DND-41 (cell line): ENCODE measurements at places on chromosomes 2 and 18.
A peak's percentile ranks its signal among the peaks of the same experiment; 100 is the strongest.

GRCh38 chr18:59917422-59917821, 17.6 kb downstream of the PMAIP1 start:
- no peak overlapping the region for H3K27ac ChIP-seq
- no peak for DNase-seq
- peaks cover 22% of the 10 kb centered on the region for H3K4me1 ChIP-seq
- no peak overlapping the region for H3K4me3 ChIP-seq
- H3K27me3 ChIP-seq, result no peaks in the 10 kb centered on the region

DNA sequence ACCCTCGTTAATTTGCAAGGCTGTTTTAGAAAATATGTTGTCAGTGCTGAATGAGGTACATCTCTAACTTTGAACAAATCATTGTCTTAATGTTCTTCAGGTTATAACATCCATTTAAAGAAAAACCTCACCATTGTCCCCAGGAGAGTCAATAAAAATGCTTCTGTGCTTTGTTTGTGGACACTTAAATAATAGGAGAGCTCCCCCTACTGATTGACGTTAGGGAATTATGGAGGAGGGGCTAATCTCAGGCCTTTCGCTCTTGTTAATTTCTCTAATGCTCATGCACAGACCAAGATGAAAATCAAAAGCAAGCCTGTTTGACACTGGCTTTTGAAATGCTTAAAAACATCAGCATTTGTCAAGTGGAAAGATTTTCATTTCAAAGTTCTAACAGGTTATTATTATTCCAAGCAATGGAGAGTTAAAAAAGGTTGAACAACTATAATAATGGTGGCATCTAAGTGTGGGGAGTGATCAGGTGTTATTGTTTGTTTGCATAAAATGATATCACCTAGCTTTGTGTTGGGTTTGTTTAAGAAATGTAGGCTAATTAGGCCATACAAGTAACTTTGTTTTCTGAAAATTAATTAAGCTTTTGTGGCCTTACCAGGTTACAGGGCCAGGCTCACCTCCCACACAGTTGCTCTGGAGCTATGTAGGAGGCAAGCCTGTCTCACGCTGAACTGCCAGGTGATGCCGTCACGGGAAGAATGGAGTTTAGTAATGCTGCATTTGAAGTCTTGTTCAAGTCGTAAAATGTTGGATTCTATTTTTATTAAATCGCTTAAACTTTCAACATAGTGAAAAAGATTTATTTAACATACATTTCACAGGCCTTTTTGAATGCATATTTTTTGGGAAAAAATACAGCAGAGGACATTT, 51.7 kb upstream of the SMIM21 start:
- no peak overlapping the region for H3K27ac ChIP-seq
- H3K27me3 ChIP-seq, result peaks cover 20% of the 10 kb centered on the region
- no peak overlapping the region for H3K4me3 ChIP-seq

DNA sequence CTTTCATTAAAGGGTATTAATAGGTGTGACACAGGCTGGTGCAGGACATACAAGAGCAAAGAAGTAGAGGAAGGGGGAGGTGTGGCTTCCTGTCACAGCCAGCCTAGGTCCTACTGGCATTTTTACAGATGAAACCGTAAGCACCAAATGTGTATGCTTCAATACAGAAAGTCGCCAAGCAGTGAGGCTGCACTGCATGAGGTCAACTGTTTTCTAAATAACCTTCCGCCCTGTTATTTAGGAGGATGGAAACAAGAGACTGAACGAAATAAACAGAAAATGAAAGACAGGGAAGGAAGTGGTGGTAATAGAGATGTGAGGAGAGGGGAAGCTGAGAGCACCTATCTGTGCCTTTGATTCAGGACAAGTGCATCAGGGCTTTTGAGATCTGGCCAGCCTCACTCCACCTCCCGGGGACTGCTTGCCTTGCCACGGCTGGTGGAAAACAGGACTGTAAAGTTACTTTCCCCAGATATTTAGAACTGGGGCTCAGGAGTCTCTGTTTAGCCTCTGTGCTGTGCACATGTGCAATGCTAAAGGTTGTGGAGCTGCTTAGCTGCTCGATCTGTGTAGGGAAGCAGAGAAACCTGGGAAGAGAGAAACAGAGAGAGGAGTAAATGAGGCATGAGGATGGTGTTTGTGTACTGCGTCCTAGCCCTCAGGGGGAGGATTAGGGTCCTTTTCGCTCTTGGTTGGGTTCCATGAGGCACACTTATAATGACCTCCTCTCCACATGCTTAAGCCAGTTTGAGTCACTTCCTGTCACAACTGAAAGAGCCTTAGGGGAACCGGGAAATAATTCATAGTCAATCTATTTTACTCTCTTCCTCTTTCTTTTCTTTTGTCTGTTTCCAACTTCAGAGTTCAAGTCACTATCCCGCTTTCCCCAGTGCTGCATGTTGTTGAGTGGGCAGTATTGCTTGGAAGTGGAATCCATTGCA, 62.3 kb upstream of the BOD1L2 start:
- no peak overlapping the region for H3K4me3 ChIP-seq
- H3K36me3 ChIP-seq, result no peaks in the 10 kb centered on the region
- H3K27me3 ChIP-seq, result peaks cover 21% of the 10 kb centered on the region
- no peak for DNase-seq
- H3K27ac ChIP-seq, result no peak overlapping the region
- H3K4me1 ChIP-seq, result no peaks in the 10 kb centered on the region

- no peak overlapping the region for H3K4me3 ChIP-seq
- H3K27me3 ChIP-seq, result no peaks in the 10 kb centered on the region
- H3K27ac ChIP-seq, result no peak overlapping the region
- H3K4me1 ChIP-seq, result no peaks in the 10 kb centered on the region
These were observed 1.7 kb downstream of the SCN2A start for GRCh38 chr2:165240916-165241315.

DNA sequence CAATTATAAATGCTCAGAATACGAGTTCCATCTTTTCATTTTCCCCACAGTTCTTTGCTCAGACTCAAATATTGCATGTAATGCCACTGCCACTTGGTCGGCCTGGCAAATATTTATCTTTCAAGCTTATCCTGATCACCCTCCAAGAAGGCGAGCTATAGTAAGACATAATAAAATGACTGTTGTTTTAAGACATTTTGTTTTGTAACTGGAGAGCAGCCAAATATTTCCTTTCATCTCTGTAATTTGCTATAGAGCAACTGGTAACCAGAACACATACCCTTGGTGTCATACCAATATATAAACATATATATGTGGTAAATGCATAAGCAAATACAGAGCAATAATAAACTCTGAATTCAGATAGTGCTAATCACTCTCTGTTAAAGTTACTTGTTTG, 7.3 kb upstream of the ATL2 start:
- H3K4me1 ChIP-seq, result peaks cover 13% of the 10 kb centered on the region
- no peak overlapping the region for H3K4me3 ChIP-seq
- no peaks in the 10 kb centered on the region for H3K36me3 ChIP-seq
- H3K27me3 ChIP-seq, result peaks cover under 1% of the 10 kb centered on the region

GRCh38 chr2:96423828-96424227, 81.3 kb downstream of the NEURL3 start:
- no peaks in the 10 kb centered on the region for H3K4me1 ChIP-seq
- H3K27ac ChIP-seq, result no peak overlapping the region
- peaks cover 13% of the 10 kb centered on the region for H3K27me3 ChIP-seq
- no peaks in the 10 kb centered on the region for H3K36me3 ChIP-seq
- H3K4me3 ChIP-seq, result no peak overlapping the region

DNA sequence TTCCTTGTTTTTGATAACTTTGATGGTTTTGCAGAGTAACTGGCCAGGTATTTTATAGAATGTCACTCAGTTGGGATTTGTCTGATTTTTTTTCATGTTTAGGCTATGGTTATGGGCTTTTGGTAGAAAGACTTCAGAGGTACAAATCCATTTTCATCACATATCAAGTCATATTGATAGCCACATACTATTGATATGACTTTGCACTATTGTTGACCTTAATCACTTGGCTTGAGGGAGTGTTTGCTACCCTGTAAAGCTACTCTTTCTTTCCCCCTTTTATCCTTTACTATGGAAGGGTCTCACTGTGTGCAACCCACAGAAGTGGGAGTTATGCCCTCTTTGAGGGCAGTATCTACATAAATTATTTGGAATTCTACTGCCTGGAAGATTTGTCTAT, 109.8 kb downstream of the BABAM2 start:
- no peaks in the 10 kb centered on the region for H3K27me3 ChIP-seq
- H3K36me3 ChIP-seq, result no peaks in the 10 kb centered on the region
- peaks cover 15% of the 10 kb centered on the region for H3K4me1 ChIP-seq
- no peak overlapping the region for H3K27ac ChIP-seq

GRCh38 chr2:7672027-7672684, 754.9 kb downstream of the RNF144A start:
- H3K27me3 ChIP-seq, result no peaks in the 10 kb centered on the region
- no peaks in the 10 kb centered on the region for H3K36me3 ChIP-seq
- peak; percentile 72 for DNase-seq
- H3K4me1 ChIP-seq, result peaks cover 19% of the 10 kb centered on the region
- H3K4me3 ChIP-seq, result no peak overlapping the region
- H3K27ac ChIP-seq, result peak overlapping the region; percentile 23; the same call in 1 of the 2 replicates

GRCh38 chr18:55076643-55077218, 117.5 kb upstream of the CCDC68 start:
- no peak for DNase-seq
- no peaks in the 10 kb centered on the region for H3K36me3 ChIP-seq
- no peak overlapping the region for H3K27ac ChIP-seq
- H3K4me3 ChIP-seq, result no peak overlapping the region

GRCh38 chr2:65525616-65526231, 93.3 kb upstream of the SPRED2 start:
- no peaks in the 10 kb centered on the region for H3K36me3 ChIP-seq
- no peaks in the 10 kb centered on the region for H3K4me1 ChIP-seq
- no peak for DNase-seq
- H3K4me3 ChIP-seq, result no peak overlapping the region
- H3K27ac ChIP-seq, result no peak overlapping the region
